Ascending aorta (tissue), 2 donors: ENCODE measurements at places on chromosomes 5 and 9. TPM values are rescaled to one million over a fixed set of nuclear protein-coding genes. Genes with fewer than 3 reads are reported as not detected.

DNA sequence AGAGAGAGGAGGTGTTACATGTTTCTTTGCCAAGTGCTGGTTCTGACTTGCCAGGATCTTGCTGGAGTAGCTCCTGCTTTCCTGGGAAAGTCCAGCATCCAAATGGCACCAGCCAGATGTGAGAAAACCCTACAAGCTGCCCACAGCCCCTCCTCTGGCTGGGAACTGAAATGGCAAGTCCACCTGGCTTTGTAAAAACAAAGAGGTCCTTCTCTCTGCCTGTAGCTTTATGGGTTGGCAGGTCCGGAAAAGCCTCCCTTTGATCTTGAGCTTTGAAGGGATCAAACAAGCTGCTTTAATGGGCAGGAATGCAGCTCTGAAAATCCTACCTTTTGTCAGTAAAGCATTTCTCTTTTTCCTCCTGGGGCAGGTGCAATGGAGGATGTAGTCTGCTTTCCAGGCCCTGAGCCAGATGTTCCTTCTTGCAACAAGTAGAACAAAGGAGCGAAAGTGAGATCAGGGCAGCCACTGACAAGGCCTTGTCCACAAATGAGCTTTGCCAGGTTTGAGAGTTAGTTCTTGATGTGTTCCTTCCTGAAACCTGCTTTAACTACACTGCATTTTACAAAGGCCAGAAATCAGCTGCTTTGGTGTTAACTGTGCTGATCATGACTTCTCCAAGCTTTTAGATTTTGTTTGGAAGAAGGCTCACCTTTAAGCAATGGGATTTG is 456.7 kb downstream of the ZNF608 start:
- no peak for DNase-seq
- no peak overlapping the region for H3K4me3 ChIP-seq
- no peaks in the 10 kb centered on the region for H3K27me3 ChIP-seq
- H3K27ac ChIP-seq, result no peak overlapping the region
- H3K4me1 ChIP-seq, result no peaks in the 10 kb centered on the region
- H3K36me3 ChIP-seq, result no peaks in the 10 kb centered on the region

The SLC1A3 gene
- 3.0 TPM for total RNA-seq

DNA sequence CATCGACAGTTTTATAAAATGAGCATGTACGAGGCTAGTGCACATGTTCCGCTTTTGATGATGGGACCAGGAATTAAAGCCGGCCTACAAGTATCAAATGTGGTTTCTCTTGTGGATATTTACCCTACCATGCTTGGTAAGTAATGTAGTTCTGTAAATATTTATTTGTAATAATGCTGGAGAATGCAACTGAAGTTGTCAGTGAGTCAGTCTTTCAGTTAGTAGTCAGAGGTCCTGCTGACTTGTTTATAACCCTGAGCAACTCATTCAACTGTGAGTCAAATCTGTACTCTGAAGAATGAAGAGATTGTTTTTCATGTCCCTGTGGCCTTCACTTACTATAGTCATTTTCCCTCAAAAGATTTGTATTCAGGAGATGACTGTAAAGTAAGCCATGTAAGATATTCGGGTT is 28.4 kb upstream of the GPR150 start:
- no peak overlapping the region for H3K27ac ChIP-seq
- no peaks in the 10 kb centered on the region for H3K4me1 ChIP-seq
- no peak overlapping the region for H3K4me3 ChIP-seq
- no peak for DNase-seq
- no peaks in the 10 kb centered on the region for H3K36me3 ChIP-seq

- DNase-seq, result no peak
- H3K4me3 ChIP-seq, result no peak overlapping the region
- no peak overlapping the region for H3K27ac ChIP-seq
Observed at GRCh38 chr9:98383758-98384157, 128.3 kb upstream of the TBC1D2 start.

DNA sequence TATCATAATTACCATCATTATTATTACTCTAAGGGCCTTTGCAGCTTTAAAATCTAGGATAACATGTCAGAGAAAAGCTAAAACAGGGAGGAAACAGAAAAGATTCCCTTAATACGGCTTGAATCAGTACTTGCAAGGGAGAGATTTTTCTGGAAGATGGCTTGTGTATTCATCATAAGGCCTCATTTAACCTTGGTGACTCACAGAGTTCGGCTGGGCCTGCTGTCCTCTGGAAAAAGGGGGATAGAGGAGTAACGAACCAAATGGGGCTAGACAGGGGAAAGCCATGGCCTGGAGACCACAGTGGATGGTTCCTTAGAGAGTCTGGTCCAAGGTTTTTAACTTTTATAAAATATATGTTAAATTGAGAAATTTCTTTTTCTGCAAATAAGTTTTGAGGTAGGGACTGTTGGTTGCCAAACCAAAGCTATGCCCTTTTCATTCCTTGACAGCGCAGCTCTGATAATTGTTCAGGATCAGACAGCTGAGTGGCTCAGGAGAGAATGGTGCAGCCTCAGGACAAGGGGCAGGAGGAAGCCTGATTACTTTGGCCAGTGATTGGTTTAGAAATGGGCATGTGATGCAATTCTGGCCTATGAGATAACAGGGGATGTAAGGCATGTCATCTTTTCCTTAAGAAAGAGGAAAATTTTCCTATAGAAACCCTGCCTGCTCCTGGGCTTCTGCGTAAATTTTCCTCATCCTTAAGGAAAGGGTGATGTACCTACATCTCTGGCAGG is 25.6 kb upstream of the GSN start:
- no peaks in the 10 kb centered on the region for H3K27me3 ChIP-seq
- no peak for DNase-seq
- H3K4me3 ChIP-seq, result no peak overlapping the region
- no peaks in the 10 kb centered on the region for H3K4me1 ChIP-seq

DNA sequence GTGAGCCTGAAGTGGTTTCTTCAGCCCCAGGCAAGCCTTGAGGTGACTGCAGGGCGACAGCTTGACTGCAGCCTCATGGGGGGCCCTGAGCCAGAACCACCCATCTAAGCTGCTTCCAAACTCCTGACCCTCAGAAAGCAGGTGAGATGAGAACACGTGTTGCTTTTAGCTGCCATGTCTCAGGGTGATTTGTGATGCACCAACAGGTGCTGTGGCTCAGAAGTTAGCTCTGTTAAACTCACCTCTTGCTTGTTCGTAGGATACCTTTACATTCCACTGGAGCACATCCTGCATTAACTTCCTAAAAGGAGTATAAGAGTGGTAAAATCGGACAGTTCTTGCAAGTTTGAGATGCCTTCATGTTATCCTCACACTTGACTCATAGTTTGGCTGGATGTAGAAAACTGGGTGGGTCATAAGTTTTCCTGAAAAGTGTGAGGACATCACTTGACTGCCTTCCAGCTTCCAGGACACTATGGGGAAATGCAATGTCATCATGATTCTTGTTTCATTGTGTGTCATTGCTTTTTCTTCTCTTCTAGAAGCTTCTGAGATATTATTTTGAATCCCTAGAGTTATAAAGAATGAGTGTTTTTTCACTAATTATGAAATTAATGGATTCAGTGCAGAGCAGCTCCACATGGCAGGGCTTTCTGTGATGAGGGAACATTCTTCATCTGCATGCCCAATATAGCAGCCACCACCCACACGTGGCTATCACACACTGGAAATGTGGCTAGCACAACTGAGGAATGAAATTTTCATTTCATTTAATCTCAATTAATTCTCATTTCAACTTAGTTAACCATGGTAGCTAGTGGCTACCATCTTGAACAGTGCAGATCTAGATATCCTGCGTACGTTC is 92.3 kb downstream of the HSD17B3 start:
- H3K36me3 ChIP-seq, result no peaks in the 10 kb centered on the region
- no peak overlapping the region for H3K27ac ChIP-seq
- no peaks in the 10 kb centered on the region for H3K4me1 ChIP-seq
- no peak for DNase-seq
- no peaks in the 10 kb centered on the region for H3K27me3 ChIP-seq

DNA sequence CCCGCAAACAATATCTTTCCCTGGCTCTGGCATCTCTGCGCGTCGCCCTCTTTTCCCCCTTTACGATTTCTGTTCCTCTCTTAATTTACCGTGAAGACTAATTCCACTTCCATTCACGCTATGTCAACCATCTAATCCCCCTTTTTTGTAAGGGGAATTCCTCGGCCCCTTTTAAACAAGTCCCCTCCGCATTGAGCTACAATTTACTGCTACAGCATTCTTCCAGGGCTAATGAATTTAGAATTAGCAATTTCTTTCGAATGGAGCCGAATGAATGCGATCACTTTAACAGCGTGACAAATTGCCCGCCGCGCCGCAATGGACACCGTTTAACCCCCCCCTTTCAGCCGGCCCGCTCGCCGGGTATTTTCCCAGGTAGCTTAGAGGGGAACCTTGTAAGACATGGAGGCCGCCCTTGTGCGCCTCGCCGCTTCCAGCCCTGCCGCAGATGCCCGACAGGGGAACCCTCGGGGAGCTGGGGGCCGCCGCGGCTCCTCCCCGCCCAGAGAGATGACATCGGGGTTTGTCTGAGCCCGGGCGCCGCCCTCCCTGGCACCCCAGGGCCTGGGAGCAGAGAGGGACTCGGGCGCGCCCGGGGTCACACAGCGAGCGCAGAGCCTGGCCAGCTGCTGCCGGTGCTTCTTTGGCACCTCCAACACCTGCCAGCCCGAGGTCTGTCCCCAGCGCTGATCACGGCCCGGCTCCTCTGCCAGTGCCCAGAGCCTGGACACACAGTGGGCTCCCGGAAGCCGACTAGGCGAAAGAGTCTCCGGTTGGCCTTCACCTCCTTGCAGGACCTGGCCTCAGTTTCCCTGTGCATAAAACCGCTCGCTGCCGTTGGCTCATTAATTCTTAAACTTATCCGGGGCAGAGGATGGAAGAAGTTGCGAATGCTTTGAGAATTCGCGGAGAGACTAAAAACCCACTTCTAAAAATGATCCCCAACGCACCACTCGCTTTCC is 1.3 kb downstream of the PRDM12 start:
- peaks cover 33% of the 10 kb centered on the region for H3K27me3 ChIP-seq
- H3K4me1 ChIP-seq, result peaks cover 3% of the 10 kb centered on the region
- H3K36me3 ChIP-seq, result no peaks in the 10 kb centered on the region

The PCDHB2 gene
- total RNA-seq, result 1.4 TPM

DNA sequence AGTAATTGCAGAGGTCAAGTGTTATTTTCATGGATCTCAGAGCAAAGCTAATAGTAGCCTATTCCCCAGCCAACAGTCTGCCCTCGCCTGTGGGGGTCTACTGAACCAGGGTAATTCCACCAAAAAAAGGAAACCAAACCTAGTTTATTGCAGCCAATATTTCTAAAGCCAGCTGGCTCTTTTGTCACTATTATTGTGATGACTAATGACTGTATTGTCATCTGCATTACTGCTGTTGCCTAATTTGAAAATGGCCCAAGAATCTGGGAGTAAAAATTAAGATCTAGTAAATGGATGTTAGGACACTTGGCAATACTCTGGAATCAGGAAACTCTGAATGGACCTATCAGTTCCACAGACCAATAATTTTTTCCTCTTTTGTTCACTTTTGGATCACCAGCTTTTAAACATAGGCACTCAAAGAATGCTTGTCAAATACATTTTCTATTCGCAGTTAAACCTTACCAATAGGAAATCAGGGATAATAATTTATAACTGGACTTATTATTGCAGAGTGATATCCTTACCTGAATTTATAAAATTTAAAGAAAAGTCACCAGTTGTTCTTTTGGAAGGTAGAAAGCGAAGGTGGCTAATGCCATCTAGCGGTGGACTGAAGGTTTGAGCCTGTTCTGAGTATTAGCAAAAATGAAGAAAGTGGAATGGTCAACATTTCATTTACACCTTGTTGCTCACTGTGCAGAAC is 69.2 kb downstream of the SYK start:
- H3K27ac ChIP-seq, result no peak overlapping the region
- no peaks in the 10 kb centered on the region for H3K27me3 ChIP-seq
- H3K4me3 ChIP-seq, result no peak overlapping the region
- H3K4me1 ChIP-seq, result no peaks in the 10 kb centered on the region
- no peak for DNase-seq

DNA sequence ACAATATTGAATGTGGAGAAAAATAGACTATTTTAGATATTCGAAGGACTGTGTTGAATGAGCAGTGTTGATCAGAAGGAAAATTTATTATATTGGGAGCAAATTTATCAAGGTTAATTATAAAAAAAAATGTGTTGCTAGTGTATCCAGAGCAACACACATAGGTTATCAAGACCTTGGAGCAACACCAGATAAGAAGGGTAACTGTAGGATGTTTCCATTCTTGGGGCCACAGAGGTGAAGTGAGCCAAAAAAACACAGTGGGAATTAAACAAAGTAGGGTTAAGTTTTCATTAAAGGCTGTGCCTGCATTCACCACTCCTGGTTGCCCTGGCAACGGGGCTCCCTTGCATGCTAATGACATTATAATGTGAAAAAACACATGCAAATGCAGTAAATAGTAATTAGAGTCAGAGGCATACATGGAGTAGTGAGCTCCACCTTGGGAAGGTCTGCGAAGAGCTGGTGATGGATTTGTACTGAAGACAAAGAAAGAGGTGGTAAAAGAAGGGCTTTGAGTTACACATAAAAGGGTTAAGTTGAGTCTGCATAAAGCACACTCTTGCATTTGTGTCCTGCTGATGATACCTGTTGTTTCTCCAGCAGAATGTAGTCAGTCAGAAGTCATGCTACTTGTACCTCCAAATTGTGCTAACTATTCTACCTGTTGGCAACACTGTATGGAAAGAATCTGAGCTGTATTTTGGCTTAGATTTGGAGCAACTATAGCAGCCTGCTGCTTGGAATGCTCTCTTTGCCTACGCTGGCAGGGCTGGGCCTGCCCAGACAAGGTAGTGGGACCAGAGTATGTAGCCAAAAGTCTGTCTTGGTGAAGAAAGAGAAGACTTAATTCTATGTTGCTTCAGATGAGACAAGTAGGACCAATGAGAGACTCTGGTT is 59.6 kb downstream of the ATG10 start:
- no peaks in the 10 kb centered on the region for H3K4me1 ChIP-seq
- no peak for DNase-seq
- no peak overlapping the region for H3K4me3 ChIP-seq
- H3K27ac ChIP-seq, result no peak overlapping the region
- no peaks in the 10 kb centered on the region for H3K36me3 ChIP-seq

DNA sequence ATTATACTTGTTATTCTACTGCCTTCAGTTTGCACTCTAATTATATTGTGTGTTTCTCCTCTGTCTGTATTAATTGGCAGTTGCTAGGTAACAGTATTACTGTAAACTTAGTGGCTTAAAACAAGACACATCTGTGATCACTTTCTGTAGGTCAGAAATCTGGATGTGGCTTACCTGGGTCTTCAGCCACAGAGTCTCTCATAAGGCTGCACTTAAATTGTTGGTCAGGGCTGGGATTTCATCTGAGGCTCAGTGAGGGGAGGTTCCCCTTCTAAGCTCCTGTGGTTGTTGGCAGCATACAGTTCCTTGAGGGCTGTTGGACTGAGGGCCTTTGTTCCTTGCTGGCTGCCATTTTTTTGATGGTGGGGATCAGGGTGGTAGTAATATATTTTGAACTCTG is 68.8 kb downstream of the SLC44A1 start:
- H3K36me3 ChIP-seq, result no peaks in the 10 kb centered on the region
- no peaks in the 10 kb centered on the region for H3K27me3 ChIP-seq
- H3K27ac ChIP-seq, result no peak overlapping the region
- no peak overlapping the region for H3K4me3 ChIP-seq
